Left lung (tissue), 14 donors: ENCODE measurements at places on chromosomes 16 and 17.
A peak's percentile ranks its signal among the peaks of the same experiment; 100 is the strongest.

DNA sequence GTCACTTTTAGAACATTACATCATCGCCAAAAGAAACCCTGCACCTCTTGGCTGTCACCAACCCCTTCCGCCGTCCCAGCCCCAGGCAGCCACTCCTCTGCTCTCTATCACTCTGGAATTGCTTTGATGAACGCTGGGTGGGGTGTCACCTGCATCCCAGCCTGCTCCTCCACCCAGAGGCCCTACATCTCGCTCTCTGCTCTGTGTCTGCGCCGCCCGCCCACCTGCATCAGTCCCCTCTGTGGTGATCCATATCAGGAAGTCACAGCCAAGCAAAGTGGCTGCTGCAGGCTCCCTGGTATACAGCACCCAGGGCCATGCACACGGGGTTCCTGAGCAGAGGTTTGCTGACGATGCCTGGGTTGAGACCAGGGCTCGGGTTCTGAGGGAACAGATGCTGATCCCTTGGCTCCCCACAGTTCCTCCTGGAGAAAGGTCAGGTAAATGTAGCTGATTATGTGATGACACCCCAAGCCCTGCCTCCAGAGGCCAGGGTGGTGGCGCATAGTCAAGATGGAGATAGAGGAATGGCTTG, 30.8 kb downstream of the MPRIP start:
- peak; percentile 20 for DNase-seq

- no peak for DNase-seq
These were observed 19.0 kb downstream of the SMPD3 start for GRCh38 chr16:68429076-68429854.

DNA sequence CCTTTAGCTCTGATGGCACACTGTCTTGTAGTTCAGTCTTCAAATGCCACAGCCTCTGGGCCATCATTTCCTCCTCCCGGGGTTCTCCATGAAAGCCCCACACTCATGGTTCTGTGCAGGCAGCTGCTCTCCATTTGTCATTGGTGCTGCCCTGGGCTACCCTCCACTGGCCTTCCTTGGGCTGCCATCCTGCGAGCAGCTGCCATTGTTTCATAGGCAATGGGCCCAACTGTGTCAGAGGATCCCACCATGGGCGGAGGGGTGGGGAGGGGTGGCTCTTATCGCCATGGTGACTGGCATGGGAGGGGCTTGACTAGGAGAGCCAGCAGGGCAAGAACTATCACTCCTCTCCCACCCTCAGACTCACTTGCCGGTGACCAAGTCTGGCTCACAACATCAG, 38.6 kb upstream of the BRD7 start:
- DNase-seq = no peak

GRCh38 chr17:41544491-41544892, 16.4 kb upstream of the KRT19 start:
- DNase-seq = peak; percentile 58

GRCh38 chr16:27220527-27220926, 17.2 kb downstream of the KDM8 start:
- no peak for DNase-seq

DNA sequence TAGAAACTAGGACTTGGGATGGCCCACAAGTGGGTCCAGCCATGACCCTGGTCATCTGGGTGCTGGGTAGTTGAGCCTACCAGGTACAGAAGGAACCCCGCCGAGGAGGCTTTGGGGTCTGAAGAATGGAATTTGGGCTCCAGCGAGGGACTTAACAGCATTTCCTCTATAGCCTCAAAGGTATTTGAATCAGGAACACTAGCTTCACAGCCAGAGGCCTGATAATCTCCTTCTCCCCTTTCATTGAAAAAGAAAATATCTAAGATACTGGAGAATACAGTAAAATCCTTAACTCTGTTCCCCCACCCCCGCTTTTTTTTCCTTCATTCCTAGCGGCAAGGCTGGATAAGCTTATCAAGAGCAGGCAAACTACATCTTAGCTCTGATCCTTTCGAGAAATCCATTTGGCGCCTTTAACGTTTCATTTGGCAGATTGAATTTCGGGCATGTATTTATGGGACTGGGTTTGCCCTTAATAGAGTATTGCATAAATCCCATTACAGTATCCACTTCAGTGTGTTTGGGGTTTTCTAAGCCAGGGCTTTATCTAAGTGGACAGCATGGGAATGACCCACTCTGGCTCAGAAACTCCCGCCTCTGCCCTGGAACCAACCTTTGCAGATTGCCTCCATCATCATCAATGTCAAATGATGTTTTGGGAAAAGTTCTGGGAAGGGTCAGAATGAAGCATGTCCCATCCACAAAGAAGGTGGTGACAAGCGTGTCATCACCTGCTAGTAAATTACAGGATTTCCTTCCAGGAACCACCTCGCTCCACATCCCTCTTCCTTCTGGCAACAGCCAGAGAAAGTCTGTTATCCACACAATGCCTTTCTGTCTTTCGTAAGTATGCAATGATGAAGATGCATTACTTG, 36.9 kb downstream of the XYLT1 start:
- DNase-seq = peak; percentile 71

- DNase-seq = no peak
These were observed 135.9 kb upstream of the SHISA6 start for GRCh38 chr17:11105141-11105540.

DNA sequence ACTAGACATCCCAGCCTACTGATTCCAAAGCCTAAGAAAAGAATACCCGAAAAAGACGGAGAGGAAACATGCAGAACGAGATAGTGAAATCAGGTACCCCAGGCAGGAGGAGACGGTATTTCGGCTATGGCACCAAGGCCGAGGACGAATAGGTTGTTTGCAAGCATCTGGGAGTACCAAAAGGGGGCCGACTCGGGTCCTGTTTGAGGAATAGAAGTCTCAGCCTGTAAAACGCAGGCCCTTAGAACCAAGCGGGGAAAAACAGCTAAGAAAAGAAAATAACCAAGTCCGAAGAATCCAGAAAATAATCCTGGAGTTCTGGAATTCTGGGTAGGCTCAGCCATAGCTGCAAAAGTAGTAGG, 537 bp downstream of the SLC35B1 start:
- DNase-seq = no peak

DNA sequence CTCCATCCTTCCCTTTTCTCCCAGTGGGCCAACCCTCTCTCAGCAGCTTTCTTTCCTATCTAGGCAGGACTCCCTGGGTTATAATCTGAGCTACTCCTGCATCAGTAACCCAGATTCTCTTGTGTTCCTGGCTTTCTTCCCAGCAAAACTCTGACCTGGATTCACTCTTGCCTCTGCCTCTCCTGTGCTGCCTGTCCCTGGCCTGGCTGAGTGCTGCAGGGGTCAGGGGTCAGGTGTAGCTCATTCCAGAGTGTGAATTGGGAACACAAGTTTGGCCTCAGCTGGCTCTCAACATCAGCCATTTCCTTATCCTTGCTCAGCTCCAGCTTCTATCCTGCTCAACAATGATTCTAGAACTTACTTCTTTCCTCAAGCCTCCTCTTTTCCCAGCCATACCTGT, 2.5 kb upstream of the ST6GALNAC2 start:
- no peak for DNase-seq

DNA sequence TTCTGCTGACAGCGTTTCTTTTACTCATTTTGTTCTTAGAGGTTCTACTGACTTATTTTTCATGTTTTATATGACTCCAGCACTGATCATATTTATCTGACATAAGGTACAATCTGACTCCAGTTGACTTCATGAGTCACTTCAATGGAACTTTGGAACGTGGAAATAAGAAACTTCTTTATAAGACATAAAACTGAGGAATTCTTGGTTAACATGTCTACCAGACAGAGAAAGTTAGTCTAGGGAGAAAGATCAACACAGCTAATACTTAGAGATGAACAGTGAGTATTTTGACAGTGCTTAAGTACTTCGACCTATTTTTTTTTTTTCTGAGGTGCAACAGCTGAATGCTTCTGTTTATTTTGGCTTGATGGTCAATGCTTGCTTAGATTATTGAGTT, 679.5 kb downstream of the KCNJ2 start:
- no peak for DNase-seq

GRCh38 chr16:66947302-66948065, 12.2 kb downstream of the CES2 start:
- DNase-seq = peak; percentile 72

GRCh38 chr16:57527610-57528360, 8.6 kb downstream of the CCDC102A start:
- no peak for DNase-seq

- DNase-seq = peak; percentile 93
These were observed at the start of gene CACNB1 for GRCh38 chr17:39197380-39198185. TSS of gene CACNB1 (minus strand) at chr17:39197669. CDS start at chr17:39197495, 174 bp downstream.

GRCh38 chr17:35119370-35120165, at the start of gene RAD51D:
TSS of gene RAD51D (minus strand) at chr17:35119860. CDS start at chr17:35119613, 247 bp downstream.
- peak; percentile 86 for DNase-seq

DNA sequence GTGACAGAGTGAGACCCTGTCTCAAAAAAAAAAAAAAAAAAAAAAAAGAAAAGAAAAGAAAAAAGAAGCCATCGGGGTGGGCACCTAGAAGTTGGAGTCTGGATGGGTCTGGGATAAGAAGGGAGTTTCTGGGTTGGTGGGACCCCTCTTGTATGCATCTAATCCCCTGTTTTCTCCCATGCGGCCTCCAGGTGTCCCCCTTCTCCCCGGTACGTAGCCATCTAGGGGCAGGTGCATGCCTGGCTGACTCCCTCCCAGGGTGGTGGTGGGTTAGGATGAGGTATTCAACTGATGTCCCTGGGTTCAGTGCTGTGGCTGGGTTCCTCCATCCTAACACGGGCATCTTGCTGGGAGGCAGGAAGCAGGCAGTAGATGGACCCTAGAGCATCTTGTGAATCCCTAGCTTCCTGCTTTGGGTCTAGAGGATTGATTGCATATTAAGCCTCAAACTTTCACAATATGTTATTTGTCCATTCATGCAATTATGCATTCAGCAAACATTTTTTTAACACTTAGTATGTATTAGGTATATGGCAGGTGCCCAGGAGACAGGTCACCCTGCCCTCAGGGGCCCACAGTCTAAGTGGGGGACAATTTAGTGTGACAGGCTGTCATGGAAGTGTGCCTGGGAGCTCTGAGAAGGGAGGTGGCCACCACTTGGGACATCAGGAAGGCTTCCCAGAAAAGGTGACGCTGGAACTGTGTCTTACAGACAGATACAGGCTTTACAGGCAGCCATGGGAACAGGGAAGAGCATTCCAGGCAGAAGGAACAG, 13.1 kb downstream of the FMNL1 start:
- no peak for DNase-seq

- DNase-seq = no peak
These were observed 83.8 kb upstream of the FAM20A start for GRCh38 chr17:68684949-68685357.

DNA sequence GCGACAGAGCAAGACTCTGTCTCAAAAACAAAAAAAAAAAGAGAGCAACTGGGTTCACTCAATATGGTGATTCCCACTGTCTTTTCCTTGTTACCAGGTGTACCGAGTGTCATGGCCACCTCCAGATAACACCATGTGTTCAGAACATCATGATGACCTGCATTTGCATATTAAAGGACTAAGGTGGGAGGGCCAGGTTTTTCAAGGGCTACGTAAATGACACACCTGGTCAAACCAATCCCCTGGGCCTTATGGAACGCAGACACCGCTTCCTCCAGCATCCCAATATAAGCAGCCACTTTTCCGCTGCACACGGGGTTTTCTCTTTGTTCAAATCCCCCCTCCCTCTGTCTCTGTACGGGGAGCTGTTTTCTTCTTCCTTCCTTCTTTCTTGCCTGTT, 29.3 kb downstream of the WSCD1 start:
- DNase-seq = no peak

- no peak for DNase-seq
These were observed 31.5 kb downstream of the AXIN2 start for GRCh38 chr17:65529761-65530522.

DNA sequence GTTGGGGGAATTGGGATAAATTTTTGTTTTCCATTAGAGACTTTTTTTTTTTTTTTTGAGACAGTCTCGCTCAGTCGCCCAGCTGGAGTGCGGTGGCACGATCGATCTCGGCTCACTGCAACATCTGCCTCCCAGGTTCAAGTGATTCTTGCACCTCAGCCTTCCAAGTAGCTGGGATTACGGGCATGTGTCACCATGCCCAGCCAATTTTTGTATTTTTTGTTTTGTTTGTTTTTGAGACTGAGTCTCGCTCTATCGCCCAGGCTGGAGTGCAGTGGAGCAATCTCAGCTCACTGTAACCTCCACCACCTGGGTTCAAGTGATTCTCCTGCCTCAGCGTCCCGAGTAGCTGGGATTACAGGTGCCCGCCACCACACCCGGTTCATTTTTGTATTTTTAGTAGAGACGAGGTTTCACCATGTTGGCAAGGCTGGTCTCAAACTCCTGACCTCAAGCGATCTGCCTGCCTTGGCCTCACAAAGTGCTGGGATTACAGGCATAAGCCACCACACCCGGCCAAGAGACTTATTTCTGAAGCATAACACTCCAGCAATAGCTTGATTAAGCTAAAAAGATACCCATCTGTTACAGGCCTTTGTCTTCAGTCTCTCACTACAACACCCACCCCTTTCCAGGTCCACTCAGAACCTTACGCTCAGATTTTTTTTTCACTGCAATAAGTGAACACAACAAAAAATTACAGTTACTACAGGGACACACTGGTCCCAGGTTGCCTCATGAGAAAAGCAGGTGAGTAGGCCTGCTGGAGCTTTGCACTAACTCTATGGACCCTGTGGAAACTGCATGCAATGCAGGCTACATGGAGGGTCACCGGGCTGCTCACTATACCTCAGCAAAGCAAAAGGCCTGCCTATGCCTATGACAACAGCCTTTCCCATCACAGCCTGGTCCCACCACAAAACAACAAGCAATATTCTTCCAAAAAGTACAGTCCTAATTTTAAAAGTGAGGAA, 34.6 kb downstream of the KANSL1 start:
- no peak for DNase-seq

DNA sequence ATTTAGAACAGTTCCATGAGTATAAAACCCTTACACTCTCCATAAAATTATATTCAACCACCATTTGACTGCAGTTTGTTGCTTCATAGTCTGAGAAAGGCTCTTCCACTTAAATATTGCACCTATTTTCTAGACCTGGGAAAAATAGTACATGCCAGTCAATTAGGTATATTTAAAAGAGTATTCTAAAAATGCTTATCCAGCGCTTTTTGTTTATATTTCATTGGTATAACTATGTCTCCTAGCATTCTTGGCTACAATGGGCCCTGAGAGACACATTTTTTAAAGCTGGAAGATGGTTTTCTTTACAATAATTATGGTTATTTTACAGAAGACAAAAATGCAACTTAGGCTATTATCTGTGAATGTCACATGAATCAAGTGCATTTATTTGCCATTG, 439.4 kb downstream of the KCNJ18 start:
- DNase-seq = no peak

- DNase-seq = no peak
These were observed 85.6 kb upstream of the TNRC6C start for GRCh38 chr17:77872714-77873499.
